ENCODE measurements at places on chromosomes 5 and 9. TPM values are rescaled to one million over a fixed set of nuclear protein-coding genes. Genes with fewer than 3 reads are reported as not detected.

- no peak for DNase-seq
Observed at GRCh38 chr5:150570333-150570732, 62.4 kb downstream of the NDST1 start.

Gene LIFR
- polyA plus RNA-seq: 6.8 TPM

GRCh38 chr5:42828671-42829070 lies 17.0 kb upstream of the SELENOP start:
- no peak for DNase-seq

- no peak for DNase-seq
Observed at GRCh38 chr5:147635882-147636728, 126.2 kb upstream of the DPYSL3 start.

- no peak for DNase-seq
Observed at GRCh38 chr9:33161589-33162132, 5.5 kb downstream of the B4GALT1 start.

DNA sequence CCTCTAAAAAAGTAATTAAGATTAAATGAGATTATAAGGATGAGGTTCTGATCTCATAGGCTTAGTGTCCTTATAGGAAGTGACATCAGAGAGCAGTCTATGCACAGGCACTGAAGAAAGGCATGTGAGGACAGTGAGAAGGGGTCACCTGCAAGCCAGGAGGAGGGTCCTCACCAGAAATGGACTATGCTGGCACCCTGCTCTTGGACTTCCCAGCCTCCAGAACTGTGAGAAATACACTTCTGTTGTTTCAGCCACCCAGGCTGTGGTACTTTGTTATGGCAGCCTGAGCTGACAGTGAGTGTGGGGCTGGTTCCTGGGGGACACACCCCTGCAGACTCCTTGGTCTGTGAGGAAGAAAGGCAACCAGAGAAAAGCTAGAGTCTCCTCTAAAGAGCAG lies 34.7 kb upstream of the IL6ST start:
- DNase-seq: no peak

DNA sequence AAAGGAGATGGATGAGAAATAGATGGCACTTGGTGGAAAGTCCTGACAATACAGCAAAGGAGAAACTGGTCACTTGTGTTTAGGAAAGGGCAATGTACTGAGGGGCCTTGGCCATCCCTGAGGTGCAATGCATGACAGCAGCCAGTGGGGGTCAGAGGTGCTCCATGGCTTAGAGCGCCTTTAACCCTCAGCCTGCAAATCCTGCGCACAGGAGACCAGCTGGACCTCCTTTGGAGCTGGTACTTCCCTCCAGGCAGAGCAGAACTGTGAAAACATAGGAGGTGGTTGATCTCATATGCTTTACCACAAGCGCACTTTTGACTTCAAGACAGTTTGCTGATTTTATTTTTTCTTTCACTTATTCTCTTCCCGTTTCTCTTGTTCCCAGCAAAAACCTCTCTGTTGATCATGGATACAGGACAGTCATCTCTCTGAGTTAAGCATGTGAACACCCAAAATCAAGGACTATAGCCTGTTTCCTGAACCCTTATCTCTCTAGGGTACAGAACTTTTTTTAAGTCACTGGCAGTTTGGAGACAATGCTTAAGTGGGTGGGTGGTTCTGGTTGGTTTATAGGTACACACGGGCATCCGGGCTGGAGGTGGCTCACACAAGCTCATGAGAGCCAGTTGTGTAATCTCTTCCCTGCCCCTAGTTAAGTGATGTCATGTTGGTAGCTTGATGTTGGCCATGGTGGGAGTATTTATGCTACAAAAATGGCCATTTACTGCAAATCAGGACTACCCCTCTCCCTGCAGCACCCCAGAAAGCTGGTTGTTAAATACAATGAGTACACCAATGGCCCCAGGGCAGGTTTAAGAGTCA lies 37.6 kb upstream of the ANKRD55 start:
- peak; percentile 56 for DNase-seq

DNA sequence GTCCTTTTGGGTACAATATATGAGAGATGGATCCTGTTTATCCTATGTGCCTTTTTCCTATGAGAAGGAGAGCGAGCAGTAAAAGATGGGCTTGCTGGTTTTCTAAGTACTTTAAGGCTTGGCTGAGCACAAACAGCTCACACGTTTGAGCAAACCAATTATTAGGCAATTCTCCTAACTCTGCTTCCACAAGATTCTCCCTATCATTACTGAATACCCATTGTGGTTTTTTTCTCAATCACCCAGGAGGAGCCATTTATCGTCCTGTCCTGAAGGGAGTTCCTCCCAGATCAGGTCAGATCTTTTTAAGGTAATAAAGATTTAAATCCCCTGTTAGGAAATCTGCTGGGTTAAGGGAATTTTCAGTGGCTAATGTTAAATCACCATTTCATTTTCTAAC lies 19.4 kb upstream of the C1QTNF3 start:
- DNase-seq: no peak

- no peak for DNase-seq
Observed at GRCh38 chr9:19023078-19023477, 9.9 kb downstream of the SAXO1 start.

Gene EPB41L4A
- polyA plus RNA-seq: 0.05 TPM

Gene ENTREP1
- 0.07 TPM for polyA plus RNA-seq

GRCh38 chr5:126947146-126948010 lies 83.0 kb downstream of the MARCHF3 start:
- DNase-seq: no peak

Gene HOMER1
- polyA plus RNA-seq: 2.6 TPM

Gene TSSK1B
- not detected for polyA plus RNA-seq

Gene TMC1
- polyA plus RNA-seq: 1.2 TPM

DNA sequence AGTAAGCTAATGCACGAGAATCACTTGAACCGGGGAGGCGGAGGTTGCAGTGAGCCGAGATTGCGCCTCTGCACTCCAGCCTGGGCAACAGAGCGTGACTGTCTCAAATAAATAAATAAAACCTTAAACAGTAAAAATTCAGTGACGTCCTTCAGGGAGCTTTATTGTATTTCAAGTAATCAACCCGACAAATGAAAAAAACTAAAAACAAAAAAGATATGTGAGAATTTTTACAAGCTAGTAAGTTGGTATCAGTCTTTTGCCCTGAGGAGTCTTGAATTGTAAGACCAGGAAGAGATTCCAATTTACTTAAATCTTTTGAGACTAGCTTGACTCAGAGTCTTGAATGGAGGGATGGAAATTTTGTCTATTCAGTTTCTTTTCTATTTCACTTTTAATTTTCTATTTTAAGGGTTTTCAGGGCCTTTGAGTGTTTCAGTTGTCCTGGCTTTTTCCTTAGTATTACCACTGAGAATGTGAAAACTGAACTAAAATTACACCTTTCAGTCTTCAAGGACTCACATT lies 126.0 kb upstream of the DHFR start:
- no peak for DNase-seq

Gene ZNF169
- polyA plus RNA-seq: 2.8 TPM

DNA sequence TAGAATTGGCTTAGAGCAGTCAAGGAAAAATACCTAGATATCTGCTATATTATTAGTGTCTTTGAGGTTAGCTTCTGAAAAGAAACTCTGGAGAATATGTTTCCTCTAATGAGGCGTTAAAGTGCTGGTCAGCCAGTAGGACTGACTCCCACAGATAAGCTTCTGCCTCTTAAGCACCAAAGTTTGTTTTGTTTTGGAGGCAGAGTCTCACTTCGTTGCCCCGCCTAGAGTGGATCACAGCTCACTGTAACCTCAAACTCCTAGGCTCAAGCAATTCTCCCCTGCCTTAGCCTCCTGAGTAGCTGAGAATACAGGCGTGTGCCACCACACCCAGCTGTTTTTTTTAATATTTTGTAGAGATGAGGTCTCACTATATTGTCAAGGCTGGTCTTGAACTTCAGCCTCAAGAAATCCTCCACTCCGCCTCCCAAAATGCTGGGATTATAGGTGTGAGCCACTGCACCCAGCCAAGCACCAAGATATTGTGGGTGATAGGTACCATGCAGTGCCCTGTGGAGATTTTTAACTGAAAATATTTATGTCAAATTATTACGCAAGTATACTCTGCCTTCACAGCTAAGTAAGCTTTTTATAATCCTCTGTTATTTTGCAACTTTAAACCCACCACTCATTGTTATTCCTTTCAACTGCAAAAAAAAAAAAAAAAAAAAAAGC lies 24.7 kb upstream of the TMEM171 start:
- no peak for DNase-seq

Gene GABRA1
- not detected for polyA plus RNA-seq

GRCh38 chr5:63111891-63112290 lies 533.3 kb downstream of the LRRC70 start:
- no peak for DNase-seq

DNA sequence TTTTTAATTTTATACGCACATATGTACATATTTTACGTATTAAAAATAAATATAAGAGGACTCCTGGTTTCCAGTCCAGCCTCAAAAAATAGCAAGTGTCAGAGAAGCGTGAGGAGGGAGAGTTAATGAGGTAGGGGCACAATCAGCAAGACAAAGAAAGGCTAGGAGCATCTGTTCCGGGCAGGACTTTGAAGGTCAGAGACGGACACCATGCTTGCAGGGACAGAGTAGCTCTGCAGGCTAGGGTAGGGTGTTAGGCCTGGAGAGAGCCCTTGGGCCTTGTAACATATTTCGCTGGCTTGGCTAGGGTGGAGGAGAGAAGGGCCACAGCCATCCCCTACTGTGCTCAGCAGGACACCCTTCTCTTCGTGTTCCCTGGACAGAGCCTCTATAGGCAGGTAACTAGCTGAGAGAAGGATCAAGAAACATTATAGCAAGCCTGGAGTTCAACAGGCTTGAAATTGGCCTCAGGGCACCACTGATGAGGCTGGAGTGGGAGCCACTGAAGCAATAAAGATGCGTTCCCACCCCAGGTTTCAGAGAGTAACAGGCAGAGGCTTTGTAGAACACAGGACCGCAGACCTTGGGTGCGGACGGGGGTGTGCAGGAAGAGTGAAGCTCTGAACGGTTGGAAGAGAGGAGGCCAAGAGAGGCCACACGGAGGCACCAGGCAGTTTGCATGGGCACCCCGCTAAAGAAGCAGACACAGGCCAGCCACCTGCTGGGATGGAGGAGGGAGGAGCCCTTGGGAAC lies 9.7 kb upstream of the IPPK start:
- no peak for DNase-seq

All from BJ (cell line).